ENCODE measurements at places on chromosomes 2 and 18. TPM values are rescaled to one million over a fixed set of nuclear protein-coding genes. Genes with fewer than 3 reads are reported as not detected.
A peak's percentile ranks its signal among the peaks of the same experiment; 100 is the strongest.

Gene IL1RN
- 3.2 TPM for polyA plus RNA-seq

Gene RAPH1
- 17.8 TPM for polyA plus RNA-seq

- DNase-seq = no peak
Measured at GRCh38 chr2:156586621-156587020, 150.4 kb downstream of the GPD2 start.

GRCh38 chr2:121348128-121348740 lies 63.2 kb upstream of the TFCP2L1 start:
- DNase-seq = no peak

DNA sequence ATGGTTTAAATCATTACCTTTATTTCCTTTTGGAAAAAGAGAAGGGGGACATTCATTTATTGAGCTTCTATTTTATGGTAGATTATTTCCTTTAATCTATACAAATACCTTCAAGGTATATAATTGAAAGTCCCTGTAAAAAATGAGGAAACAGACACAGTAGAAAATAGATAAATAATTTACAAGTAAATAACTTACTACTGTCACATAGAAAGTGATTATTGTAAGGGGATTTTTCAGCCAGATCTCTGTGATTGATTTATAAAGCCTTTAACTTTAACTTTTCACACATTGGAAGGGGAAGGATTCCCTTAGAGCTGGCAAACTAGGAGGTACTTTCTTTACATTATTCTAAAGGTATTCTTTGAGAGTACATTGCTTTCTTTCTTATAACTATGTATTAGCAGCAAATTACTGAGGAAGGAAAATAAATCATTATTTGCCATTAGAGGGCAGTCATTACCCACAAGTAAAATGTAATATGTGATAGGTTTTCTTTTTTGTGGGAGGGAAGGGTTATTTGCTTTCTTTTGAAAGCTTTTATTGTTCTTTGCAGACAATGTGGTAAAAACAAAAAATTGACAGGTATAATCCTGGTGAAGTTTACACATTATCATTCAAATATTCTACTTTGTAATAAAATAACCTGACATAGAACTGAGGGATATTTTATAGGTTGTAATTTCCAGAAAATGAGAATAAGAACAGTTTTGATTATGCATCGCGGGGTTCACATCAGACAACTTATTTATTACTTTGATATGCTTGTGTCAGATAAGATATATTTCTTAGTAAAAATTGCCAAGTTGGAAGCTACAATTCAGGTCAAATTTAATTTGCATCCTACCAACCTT lies 24.8 kb upstream of the RPE start:
- DNase-seq = peak; percentile 35

DNA sequence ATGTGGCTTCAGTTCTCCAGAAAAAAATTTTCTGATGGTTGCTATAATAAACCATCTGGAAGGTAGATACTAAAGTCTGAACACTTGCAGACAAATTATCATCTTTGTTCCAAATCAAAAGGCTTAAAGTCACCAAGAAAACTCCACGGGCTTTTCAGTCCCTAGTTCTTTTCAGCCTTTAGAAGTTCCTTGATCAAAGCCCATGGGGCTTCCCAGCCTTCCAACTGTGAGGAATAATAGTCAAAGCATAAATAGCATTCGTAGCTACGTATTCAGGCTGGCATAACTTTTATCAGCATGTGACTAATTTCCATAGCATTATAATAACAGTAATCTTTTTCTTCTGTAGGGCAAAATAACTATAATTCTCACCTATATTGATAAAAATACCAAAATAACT lies 13.9 kb downstream of the SCG2 start:
- no peak for DNase-seq

DNA sequence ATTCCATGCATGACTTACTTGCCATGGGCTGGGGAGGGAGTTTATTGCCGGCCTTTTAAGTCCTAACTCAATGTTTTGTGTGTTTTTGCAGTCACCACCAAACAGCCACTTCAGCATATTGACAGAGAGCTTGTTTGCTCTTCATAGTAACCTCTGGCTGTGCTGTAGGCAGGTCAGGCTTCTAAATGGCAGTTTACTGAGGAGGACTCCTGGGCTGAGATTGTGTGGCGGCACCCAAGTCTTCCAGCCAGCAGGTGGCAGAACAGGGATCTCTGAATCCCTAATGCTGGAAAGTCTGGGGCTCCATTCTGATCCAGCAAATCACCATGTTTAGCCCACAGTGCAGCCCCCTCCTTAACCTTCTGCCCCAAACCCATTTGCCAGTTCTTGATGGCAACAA lies 121.2 kb downstream of the CAPN13 start:
- no peak for DNase-seq

DNA sequence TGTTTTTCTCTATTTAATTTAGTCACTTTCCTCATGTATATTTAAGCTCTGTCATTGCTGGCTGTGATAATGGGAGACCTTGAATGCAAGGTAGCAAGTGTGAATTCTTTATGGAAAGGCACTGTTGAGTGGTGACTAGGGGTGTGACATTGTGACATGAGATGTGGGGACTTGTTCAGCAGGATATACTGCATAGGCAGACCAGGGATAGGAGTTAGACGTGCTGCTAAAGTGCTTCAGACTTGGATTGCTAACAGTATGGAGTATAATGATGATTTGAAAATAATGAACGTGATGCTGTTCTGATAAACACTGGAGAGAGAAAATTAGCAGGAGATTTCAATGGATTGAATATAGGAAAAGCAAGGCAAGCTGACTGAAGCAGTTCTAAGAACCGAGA lies 135.1 kb downstream of the NCOA1 start:
- no peak for DNase-seq

Gene COL5A2
- 133 TPM for polyA plus RNA-seq

- no peak for DNase-seq
Measured at GRCh38 chr2:63942788-63943187, 76.4 kb downstream of the VPS54 start.

DNA sequence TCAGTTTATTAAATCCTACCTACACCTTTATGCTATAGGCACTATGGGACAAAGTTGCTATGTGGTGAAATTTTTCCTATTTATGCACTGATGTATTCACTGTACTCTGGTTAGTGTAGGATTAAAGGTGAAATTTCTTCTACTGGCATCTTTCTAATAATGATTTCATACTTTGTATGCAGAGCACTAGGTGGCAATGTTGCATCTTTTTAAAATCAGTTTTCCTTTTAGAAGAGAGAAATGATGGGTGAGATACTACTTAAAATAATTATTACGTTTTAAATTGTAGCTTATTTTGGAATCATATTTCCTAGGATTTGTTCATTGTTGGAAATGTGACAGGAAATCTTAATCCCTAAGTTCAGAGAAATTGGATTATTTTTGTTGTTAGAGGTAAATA lies 150.9 kb downstream of the CD8B2 start:
- DNase-seq = peak; percentile 26

- no peak for DNase-seq
Measured at GRCh38 chr2:31384771-31385276, 29.7 kb downstream of the XDH start.
